LHCN-M2 (cell line): ENCODE measurements at places on chromosomes 7 and 10. TPM values are rescaled to one million over a fixed set of nuclear protein-coding genes. Genes with fewer than 3 reads are reported as not detected.

DNA sequence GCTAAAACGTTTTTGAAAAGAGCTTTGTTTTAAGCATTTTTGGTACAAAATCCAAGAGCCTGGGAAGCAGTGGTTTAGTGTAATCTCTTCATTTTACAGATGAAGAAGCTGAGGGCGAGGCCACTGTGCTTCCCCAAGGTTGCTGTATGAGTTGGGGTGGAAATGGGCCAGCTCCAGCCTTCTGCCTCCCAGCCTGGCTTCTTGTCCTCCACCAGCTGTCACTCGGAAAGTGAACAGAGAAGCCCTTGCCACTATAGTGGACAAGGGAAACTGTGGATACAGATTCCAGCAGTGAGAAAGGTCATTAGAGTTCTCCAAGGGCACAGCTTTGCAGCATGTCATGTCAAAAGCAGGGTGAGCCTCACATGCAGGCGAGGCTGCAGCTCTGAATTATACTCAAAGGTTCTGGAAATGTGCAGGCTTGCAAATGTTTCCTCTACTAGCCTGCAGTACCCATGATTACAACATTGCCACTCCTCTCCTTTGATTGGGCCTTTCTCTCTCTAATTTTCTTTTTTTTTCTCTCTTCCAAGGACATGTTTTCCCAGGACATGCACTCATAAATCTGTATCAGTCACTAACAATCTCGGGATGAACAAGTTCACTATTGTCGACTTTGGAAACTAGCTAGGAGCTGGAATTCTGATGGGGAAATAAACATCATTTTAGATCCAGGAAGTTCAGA is 33.0 kb downstream of the BAMBI start:
- no peak for DNase-seq

NUTM2B gene
- 0.34 and 0.58 TPM in 2 replicates for total RNA-seq

- DNase-seq, result peak; percentile 66
Observed at GRCh38 chr7:46315891-46316290, 394.8 kb upstream of the IGFBP3 start.

DNA sequence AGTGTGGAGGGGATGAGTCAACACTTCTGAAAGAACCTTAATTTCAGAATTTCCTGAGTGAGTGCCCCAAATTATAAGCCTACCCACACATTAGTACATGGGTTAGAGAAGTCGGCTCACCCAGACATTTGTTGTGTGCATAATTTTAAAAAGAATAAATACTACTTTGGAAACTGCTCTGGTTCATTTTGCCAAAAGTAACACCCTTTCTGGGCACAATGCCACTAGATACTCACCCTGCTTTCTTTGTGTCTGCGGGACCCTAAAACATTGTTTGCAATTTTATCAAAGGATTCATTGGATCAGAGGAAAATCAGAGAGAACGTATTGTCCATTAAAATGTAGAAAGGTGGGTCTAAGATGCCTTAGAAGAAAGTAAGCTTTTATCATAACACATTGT is 245.5 kb upstream of the NRP1 start:
- DNase-seq, result no peak

GRCh38 chr10:118968060-118968459 is 61.5 kb upstream of the NANOS1 start:
- no peak for DNase-seq

DNA sequence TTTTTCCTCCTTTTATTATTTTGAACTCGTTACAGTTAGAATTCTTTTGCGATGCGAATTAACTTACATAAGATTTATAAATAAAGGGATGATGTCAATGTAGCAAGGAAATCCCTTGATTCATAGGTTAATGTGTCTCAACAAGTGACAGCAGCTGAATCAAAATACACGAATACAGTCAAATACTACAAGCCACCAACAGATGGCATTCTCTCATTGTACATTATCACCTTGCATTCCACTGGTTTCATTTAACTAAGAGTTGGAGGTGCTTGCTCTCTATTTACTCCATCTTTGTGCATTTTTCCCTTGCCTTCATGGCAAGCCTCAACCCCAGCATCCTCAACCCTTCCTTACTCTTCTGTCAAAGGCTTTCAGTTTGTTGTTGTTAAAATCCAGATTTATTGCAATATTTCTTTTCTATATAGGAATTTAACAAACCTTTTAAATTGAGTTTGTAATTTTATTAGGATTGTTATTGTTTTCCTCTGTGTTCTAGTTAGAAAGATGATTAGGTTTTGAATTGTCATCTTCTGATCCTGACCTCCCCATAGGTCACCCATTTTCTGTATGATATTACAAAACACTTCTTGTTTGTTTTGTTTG is 78.3 kb downstream of the SLC25A40 start:
- peak; percentile 72 for DNase-seq

DNA sequence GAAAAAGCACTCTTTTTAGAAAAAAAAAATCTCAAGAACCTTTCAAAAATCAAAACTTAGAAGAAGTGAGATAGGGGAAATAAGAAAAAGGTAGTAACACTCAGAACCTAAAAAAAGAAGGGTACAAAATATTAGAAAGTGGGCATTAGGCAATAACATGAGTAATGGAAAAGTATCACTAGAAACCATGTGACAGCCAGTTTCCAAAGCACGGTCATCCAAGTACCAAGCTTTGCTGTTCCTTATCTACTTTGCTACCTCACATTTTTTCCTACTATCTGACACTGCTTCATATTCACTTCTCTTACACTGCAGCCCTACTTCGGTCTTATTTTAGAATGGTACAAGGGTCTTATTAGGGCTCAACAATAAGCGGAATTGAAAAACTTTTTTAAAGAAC is 30.3 kb downstream of the IMMP2L start:
- DNase-seq, result peak; percentile 13
